Cardiac septum (tissue), 1 donor: ENCODE measurements at places on chromosomes 12 and 14.

DNA sequence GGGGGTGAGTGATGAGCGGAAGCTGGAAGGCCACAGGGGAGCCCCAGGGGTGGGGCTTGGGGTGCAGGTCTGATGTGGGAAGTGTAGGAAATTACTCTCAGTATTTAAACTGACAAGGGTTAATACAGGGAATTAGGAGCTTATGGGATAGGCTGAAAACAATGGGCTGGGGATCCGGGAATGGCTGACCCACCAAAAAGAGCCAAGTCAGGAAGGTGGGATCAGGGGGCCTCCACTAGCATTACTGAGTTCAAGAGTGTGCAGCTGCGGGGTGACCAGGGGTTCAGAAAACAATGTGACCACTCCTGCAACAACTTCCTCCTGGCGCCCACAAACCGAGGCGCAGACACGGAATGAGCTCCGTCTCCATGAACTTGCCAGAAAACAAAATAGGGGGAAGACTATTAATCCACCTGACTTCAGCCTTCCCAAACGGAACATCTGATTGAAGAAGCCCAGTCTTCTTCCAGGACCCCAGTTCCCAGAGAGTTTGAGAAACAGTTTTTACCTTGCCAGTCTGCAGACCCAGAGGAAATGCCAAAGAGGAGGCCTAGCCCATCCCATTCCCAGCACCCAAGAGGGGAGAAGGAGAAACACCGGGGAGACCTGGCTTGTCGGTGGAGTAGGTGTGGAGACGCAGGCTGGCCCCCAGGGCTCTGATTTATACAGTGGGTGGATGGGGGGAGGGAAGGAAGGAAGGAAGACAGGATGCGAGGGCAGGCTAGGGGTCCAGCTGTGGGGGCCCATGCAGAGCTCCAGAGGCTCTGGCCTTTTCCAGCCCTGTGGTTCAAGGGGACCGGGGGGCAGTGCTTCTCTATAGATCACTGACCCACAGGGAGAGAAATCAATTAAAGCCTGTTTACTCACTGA, 16.5 kb upstream of the YY1 start:
- DNase-seq: no peak

DNA sequence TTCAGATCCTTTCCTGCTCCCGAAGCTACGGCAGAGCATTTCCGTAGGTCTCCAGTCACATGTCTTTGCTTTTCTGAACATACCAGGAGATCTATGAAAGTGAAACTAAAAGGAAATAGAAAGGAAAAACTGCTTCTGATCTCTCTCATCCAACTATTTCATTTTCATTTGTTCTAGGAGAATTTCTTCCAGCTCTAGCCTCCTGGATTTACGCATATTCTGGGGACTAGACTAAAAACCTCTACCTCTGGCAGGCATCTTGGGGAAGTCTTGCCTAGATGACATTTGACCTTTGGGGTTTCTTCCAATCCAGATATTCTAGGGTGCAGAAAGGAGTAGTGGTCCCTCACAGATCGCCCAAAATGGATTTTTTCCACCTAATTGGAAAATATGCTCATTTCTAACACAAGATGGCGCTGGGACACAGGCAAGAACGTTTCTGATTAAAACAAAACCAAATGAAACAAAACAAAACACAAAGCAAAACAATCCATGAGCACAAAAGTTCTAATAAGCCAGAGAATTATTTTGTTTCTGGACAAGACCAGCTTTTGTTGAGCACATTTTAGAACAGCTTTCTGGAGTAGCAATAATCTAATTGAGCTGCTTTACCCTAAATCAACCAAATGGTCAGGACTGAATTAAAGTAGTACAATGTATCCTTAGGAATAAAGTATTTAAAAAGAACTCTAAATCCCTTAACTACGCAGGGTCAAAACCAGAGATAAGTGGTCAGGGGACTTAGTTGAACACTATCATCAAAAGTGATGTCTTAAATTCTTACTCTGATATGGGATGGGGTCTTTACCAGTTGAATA, 12.3 kb upstream of the PARP11 start:
- no peak for DNase-seq

- no peak for DNase-seq
These were observed 161.2 kb upstream of the SLC38A2 start for GRCh38 chr12:46533723-46534122.

DNA sequence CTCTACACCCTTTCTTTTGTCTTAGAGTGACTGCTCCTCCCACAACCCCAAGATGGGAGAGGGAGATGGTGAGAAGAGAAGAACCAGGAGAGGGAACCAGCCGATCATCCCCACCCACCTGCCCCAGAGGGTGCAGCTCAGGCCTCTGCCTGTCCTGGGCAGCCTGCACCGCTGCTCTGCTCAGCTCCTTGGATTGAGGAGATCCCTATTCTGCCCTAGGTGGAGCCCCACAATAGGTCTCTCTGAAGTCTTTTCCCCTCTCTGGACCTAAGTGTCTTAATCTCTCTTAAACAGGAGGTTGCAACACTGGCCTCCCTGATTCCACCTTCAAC, 2.2 kb downstream of the ANKRD33 start:
- DNase-seq: no peak

DNA sequence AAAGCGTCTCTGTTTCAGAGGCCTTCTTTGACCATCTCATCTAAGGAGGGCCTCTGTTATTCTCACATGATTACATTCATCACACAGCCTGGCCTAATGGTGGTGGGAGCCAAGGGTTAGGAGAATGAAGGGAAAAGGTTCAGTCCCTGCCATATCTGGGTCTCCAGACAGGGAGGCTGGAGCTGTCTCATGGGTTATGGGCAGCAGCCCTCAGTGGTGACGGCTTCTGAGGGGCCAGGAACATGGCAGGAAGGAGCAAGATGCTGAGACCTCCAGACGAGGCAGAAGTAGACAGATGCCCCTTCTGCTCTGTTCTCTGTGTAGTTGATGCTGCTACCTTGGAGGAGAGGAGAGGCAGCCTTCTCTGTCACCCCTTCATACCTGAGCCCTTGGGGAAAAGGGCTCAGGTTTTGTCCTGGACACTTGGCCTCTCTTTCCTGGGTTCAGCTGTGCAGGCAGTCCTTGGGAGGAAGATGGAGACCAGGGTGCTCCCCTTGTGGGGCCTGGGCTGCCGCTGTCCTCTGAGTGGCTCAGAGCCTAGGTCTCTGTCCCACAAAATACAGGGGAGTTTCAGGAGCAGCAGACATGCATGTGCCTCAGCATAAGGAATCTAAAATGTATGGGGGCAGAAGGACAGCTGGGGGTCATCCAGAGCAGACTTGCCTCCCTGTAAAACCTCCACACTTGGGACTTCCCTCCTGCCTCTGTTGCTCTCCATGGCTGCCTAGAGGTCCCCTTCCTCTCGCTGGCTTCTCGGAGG, 3.6 kb downstream of the IFI27L2 start:
- DNase-seq: peak; percentile 63

DNA sequence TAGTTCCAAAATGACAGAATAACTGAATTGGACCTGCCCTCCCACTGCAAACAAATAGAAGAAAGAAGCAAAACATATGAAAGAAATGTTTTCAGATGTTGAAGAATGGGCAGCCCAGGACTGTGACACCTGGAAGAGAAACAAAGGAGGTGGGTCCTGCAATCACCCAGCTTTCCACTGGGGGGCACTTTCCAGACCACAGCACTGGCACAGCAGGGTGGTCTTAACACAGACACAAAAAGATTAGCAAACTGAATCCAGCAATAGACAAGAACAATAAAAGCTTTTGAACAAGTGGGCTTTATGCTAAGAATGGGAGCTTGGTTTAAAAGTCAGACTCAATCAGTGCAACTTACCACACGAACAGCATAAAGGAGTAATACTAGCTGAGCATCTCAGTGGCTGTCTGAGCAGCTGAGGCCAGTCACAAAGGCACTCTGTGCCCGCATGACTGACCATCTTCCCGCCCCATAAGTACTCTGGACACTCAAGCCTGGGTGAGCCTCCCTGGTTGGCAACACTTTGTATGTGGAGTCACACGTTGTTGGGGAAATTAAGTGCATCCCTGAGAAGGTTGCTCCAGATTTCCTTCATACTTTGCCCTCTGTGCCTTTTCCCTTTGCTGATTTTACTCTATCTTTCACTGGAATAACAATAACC, 27.7 kb downstream of the JKAMP start:
- no peak for DNase-seq

DNA sequence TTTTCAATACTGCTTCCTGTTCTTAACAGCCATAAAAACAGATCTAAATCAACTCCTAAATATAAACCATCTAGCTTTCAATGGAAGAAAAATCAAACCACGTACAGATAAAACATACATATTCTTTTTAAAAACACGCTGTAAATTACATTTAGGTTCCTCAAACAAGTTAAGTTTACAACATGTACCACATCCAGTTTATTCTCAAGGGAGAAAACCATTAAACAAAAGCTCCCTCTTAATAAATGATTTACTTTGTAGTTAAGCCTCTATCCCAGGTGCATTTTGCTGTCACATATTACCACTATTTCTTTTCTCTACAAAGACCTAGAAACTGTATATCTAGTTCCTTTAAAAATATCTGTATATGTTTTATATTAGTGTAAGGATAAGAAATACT, 3.1 kb downstream of the NUMB start:
- DNase-seq: no peak

DNA sequence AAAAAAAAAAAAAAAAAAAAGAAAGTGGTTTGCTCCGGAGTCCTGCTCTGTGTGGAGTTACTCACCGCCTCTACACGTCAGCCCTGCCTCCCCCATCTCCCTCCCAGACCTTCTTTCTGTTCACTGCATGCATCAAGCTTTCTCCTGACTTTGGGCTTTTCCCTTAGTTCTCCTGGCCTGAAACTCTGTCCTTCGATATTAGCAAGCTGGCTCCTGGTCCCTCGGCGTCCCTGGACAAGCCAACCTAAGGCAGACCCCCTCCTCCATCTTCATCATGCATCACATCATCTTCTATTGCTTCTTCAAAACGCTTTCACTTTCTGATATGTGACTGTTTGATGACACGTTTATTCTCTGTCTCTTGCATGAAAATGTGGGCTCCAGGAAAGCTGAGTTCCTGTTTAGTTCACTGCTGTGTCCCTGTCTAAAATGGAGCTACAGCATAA, 40.6 kb downstream of the SLC15A4 start:
- DNase-seq: no peak

DNA sequence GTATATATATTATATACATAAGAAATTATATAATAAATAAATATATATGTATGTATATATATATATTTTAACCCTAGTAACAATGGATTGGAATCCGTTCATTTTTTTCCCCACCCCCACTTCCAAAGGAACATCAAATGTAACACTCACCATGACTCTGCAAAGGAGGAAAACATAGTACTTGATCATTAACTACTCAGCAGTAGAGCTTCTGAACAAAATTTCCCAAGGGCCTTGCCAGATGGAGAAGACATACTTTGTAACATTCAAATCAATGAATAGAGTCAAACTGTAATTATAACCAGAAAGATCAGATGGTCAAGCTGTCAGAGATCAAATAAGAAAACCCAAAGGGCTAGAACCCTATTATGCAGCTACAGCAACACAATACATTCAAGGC, 126.0 kb upstream of the CNTN1 start:
- no peak for DNase-seq

GRCh38 chr12:132018193-132018916, 68.6 kb downstream of the EP400 start:
- DNase-seq: no peak

DNA sequence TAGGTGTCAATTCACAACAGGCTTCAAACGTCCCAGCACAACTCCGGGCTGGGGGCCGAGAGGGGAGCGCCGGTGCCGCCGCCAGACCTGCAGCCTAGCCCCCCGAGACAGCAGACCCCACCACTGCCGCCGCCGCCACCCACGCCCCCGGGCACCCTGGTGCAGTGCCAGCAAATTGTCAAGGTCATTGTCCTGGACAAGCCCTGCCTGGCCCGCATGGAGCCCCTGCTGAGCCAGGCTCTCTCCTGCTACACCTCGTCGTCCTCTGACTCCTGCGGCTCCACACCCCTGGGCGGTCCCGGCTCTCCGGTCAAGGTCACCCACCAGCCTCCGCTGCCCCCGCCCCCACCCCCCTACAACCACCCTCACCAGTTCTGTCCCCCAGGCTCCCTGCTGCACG, 39.4 kb downstream of the SLC6A12 start:
- no peak for DNase-seq

GRCh38 chr12:76277480-76277879, 70.7 kb downstream of the BBS10 start:
- DNase-seq: no peak

- DNase-seq: no peak
These were observed 49.8 kb downstream of the SDR9C7 start for GRCh38 chr12:56884421-56884820.

DNA sequence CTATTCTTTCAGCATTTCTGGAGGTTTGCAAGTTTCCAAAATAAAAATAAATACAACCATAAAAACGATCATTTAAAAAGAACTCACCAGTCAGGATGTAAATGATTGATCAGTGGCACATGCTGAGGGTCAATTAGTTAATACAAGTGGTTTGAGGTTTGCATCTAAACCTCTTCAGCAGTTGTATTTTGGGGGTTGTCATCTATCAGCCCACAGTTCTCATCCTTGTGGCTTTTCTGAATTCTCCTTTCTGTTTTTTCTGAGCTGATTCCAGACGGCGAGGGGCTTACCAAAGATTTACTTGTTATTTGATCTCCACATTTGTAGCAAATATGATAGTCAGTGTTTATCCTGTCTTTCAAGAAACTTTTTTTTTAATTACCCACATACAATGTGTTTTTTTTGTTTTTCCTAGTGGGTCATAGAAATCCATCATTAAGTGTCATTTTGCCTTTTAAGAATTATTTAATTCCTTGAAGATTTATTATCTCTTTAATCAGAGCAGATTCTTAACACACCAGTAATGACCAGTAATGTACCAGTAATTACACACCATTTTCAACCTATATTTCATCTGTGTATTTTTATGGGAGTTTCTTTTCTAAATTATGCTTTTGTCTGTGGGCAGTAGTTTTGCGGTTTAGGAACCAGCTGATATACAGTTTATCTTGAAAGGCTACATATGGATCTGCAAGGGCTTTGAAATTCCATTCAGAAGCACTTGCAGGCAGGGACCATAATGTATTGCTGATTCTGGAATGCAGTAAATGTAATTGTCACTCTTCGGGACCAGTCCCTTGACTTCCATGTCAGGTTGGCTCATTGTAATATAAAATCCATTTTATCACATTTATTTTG, 56.3 kb upstream of the DAAM1 start:
- no peak for DNase-seq

DNA sequence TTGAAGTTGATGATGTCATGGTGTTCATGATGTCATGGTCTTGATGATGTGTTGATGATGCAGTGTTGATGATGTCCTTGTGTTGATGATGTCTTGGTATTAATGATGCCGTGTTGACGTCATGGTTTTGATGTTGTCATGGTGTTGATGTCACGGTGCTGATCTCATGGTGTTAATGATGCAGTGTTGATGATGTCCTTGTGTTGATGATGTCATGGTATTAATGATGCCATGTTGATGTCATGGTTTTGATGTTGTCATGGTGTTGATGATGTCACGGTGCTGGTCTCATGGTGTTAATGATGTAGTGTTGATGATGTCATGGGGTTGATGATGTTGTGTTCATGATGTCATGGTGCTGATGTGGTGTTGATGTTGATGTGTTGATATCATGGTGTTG, 48.0 kb upstream of the RIMBP2 start:
- DNase-seq: no peak

DNA sequence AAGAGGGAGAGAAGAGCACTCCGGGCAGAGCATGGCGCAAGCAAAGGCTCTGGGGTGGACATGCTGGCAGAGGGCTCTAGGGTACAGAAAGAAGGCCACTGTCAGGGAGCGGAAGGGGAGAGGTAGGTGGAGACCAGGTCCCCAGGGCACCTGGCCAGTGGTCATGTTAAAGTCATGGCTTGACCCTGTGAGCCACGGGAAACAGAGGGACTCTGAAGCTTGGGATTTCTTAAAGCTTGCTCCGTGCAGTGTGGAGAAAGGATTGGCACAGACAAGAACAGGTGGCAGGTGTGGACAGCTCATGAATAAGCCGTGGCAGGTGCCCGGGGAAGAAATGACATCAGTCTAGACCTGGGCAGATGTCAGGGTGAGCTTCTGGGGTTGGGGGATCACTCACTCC, 413.8 kb downstream of the BCL11B start:
- no peak for DNase-seq
